Testis (tissue), 5 donors: ENCODE measurements at places on chromosomes 7 and 10.

DNA sequence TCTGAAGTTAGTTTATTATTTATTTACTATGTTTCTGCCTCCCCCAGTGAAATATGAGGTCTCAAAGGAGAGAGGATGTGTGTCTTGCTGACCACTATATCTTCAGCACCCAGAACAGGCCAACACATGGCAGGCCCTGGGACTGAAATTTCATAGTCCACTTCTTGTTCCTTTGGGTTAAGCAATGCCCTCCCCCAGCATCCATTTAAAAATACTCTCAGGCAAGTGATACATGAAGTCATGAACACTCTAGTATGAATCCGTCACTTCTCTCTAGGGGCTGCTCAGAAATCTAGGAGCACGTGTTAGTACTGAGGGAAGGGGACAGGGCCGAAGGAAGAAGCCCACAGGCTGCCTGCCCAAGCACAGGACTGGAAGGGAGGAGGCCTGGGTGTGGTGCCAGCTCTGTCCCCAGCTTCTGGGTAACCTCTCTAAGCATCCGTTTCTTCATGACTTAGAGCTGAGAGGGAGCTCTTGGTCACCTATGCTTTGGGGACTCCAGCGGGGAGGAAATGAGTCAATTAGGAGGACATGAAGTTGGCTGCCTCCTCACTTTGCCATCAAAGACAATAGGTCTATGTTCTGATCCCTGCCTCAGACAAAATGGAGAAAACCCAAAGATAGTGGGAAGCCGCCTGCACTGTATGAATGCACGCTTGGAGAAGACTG is 119.2 kb downstream of the KCNMA1 start:
- no peak for DNase-seq

- DNase-seq = no peak
These were observed 20.2 kb downstream of the PLPP4 start for GRCh38 chr10:120477021-120477742.

GRCh38 chr7:33841705-33842129 is 63.6 kb upstream of the BMPER start:
- DNase-seq = peak; percentile 54

DNA sequence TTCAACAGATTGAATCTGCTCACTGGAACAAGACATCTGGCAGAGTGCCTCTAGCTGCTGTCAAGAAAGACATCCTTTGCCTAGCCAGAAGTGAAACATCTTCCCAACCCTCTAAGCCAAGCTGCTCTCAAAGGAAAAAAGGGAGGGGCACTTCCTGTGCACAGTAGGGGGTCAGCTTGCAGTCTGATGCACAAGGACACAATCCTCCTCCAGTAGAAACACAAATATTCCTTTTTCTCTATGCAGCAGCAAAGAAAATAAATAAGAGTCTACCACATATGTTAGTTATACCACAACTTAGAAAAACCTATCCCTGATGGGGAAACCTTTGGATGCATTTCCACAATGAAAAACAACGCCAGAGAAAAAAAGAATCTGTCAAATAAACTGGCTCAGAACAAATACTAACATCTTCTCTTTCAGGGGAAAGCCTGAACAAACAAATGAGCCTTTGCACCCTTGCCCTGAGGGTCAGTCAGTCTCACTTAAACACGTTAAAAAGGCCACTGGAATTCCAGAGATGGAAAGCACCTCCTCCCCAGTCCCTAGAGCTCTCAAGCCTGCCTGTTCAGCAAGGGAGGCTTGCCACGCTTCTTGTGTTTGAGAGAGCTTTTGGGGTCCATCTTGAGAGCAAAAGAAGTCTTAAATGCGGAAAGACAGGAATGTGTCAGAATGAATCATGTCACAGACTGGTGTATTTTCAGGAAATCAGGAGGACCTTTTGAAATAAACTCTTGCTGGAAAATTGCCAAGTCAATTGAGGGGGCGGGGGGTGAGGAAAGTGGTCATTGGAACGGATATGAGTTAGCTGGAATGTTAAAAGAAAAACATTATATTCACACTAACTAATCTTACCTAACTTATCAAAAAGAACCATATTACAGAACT is 7.5 kb downstream of the LAMB1 start:
- DNase-seq = no peak
